Heart right ventricle (tissue), 16 donors: ENCODE measurements at places on chromosomes 13 and 19. TPM values are rescaled to one million over a fixed set of nuclear protein-coding genes. Genes with fewer than 3 reads are reported as not detected.

IZUMO2 gene
- not detected for polyA plus RNA-seq

MIA gene
- 2.0 TPM for polyA plus RNA-seq

KCNN1 gene
- polyA plus RNA-seq, result not detected

LRRC63 gene
- polyA plus RNA-seq, result not detected

ZNF439 gene
- polyA plus RNA-seq, result 2.6 TPM

TGFB1 gene
- 19.9 TPM for polyA plus RNA-seq

PRTN3 gene
- 0.12 TPM for polyA plus RNA-seq

GRCh38 chr13:108656742-108657141 is 27.3 kb downstream of the MYO16 start:
- DNase-seq, result no peak

GRCh38 chr19:7196763-7197118 is 97.5 kb downstream of the INSR start:
- peak; percentile 25 for DNase-seq

DNA sequence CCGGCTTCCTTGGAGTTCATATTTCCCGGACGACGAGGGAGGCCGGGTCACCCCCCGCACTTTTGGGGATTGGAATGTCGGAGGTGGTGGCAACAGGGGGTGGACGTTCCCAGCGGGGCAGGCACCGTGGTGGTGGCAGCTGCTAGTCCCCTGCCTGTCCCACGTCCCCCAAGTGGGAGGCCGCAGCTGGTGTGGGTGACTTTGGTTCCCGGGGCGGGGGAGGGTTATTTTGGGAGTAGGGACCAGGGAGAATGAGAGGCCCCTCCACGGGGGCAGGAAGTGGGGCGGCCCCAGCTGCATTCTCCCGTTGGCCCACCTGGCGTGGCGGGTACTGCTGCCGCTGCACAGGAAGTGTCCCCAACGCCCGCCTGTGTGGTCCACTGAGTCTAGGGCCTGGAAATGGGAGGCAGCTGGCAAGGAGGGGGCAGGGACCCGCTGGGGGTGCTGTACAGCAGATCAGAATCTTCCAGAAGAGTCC is 11.1 kb upstream of the PLIN3 start:
- DNase-seq, result peak; percentile 23

GRCh38 chr19:39212375-39212742 is 8.3 kb upstream of the SYCN start:
- no peak for DNase-seq

- DNase-seq, result no peak
Observed at GRCh38 chr19:48815870-48816501, 5.2 kb upstream of the BCAT2 start.

DNA sequence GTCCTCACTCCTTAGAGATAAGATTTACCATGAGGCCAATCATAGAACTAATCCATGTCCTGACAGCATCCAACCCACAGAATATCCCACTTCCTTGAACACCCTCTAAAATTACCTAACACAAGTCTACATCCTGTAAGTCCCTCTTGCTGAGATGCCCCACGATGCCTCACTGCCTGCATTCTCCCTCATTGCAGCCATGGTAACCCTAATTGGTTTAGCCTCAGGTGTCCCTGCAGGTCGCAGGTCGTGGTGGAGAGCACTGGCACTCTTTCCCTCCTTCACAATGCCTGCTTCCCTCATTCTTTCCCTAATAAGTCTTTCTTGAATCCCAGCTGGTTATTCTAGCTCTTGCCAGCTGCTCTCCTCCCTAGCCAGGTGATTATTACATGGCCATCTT is 35.3 kb upstream of the MYO16 start:
- DNase-seq, result no peak

DNA sequence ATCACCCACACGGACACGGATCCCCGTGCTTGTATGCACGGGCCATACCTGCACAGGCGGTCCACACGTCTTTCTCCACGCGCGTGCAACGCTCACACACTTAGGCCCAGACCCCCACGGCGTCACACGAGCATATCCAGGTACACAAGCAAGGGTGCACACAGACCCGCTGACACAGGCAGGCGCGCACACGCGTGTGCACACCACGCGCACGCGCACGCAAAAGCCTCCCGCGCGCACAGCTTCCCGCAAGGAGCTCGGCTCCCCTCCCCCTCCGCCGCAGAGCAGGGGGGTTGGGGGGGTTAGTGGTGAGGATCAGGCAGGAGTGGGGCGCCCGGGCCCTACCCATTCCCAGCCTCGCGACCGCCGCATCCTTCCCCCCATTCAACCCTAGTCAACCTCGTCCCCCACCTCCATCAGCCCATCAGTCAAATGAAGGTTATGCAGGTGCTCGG is 407 bp downstream of the RAB3A start:
- DNase-seq, result peak; percentile 39

- peak; percentile 18 for DNase-seq
Observed at GRCh38 chr19:13234518-13234917, 84.3 kb downstream of the IER2 start.

DNA sequence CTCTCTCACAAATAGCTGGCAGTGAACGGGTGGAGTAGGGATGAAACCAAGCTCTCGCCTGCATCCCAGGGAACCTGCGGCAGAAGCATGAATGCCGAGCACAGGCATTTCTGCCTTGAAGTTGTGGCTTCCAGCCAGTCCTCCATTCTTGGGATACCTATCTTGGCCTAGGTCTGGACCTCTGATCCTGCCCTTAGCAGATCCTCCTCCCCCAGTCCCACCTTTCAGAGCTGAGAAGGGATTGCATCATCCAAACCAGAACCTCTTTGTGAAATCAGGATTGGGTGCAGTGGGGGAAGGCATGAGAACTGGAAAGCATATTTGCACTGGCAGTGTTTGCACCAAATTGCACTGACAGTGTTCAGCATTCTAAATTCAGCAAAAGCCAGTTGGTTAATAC is 5.8 kb downstream of the ZNF780A start:
- no peak for DNase-seq

DNA sequence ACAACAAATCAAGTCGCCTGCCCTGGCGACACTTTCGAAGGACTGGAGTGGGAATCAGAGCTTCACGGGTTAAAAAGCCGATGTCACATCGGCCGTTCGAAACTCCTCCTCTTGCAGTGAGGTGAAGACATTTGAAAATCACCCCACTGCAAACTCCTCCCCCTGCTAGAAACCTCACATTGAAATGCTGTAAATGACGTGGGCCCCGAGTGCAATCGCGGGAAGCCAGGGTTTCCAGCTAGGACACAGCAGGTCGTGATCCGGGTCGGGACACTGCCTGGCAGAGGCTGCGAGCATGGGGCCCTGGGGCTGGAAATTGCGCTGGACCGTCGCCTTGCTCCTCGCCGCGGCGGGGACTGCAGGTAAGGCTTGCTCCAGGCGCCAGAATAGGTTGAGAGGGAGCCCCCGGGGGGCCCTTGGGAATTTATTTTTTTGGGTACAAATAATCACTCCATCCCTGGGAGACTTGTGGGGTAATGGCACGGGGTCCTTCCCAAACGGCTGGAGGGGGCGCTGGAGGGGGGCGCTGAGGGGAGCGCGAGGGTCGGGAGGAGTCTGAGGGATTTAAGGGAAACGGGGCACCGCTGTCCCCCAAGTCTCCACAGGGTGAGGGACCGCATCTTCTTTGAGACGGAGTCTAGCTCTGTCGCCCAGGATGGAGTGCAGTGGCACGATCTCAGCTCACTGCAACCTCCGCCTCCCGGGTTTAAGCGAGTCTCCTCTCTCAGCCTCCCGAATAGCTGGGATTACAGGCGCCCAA is at the start of gene LDLR:
Gene LDLR, plus strand, starts transcription at position 210 of the 760 bp plus-strand sequence. Its CDS starts 86 bp downstream, at position 296.
- peak; percentile 75 for DNase-seq

GRCh38 chr13:52450012-52450792 is at the start of gene VPS36:
VPS36 (minus strand) TSS chr13:52450634; CDS start chr13:52450594, 40 bp downstream.
- DNase-seq, result peak; percentile 96

DNA sequence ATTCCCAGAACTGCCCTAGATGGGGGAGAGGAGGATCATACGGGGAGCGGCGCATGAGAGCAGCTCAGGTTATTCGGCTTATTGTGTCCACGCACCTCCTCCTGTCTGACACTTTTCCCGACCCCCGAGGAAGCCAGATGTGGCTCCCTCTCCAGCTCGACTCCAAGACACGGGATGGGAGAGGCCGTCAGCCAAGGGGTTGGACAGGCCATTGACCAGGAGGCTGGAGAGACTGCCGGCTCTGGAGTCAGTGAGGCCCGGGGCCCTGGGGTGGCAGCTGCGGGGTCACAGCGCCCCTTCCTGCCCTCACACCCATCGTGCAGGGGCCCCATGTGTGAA is 2.9 kb downstream of the DMKN start:
- DNase-seq, result no peak

GRCh38 chr13:29856426-29856825 is 6.0 kb upstream of the UBL3 start:
- no peak for DNase-seq

DNA sequence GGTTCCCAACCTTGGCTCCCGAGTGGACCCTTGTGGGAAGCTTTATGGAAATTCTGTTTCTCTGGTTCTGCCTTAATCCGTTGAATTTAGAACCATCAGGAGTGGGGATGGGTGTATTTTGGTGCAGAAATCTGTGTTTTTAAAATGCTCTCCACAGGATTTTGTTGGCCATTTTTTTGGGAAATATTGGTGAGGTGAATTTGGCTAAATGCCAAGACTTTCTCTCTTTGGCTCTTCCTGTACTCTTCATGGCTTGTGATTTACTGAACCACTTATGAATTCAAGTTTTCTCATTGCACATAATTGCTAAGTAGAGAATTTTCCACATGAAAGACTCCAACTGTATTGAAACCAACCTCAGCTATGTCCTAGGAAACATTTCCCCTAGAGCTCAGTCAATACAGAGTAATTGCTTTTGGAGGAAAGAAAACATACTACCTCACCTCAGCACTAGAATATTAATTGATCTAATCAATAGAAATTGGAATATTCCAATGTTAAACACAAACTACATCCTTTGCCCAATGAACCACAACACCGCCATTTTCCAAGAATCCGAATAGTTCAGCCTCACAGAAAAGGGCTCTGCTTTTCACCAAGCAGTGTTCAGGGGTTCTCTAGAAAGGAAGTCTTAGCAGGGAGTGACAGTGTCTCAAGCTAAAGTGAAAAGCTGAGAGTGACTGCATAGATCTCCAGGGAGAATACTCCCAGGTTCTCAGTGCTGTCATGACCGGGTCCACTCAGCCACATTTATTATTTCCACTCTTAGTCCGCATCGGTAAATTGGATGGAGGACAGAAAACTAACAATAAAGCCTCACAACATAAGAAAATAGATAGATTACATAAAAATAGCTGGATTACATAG is 60.3 kb downstream of the ERCC5 start:
- DNase-seq, result no peak

DNA sequence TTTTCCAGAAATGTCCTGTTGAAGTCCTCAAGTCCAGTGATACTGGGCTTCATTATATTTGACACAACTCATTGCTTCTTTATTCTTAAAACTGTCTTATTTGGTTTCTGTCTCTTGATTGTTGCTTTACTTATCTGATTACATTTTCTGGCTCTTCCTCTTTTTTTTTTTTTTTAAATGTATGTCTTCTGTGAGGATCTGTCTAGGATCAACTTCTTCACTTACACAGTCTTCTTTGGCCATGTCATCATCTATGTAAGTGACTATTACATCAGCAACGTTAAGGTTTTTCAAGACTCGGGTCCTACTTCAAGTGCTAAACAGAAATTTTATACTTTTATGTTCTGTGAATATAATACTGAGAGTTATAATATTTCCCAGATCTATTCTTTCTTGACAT is 162.1 kb downstream of the PDS5B start:
- no peak for DNase-seq

GRCh38 chr19:48461982-48462655 is 6.7 kb downstream of the KCNJ14 start:
- DNase-seq, result no peak

- no peak for DNase-seq
Observed at GRCh38 chr13:106475852-106476251, 59.6 kb downstream of the EFNB2 start.

DNA sequence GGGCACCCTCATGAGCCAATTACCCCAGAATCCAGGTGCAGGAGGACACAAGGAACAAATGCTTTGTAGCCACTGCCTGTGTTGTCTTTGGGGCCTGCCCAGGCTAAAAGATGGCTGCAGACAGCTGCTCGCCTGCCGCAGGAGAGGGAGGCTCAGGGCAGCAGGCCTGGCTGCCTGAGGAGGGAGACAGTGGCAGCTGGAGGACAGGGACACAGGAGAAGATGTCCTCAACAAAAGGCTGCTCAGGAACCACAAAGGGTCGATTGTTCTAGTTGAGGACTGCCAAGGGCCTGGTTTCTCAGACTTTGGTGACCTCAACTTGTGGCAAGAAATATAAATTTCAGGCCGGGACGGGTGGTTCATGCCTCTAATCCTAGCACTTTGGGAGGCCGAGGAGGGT is 7.6 kb downstream of the SIRT2 start:
- no peak for DNase-seq

DNA sequence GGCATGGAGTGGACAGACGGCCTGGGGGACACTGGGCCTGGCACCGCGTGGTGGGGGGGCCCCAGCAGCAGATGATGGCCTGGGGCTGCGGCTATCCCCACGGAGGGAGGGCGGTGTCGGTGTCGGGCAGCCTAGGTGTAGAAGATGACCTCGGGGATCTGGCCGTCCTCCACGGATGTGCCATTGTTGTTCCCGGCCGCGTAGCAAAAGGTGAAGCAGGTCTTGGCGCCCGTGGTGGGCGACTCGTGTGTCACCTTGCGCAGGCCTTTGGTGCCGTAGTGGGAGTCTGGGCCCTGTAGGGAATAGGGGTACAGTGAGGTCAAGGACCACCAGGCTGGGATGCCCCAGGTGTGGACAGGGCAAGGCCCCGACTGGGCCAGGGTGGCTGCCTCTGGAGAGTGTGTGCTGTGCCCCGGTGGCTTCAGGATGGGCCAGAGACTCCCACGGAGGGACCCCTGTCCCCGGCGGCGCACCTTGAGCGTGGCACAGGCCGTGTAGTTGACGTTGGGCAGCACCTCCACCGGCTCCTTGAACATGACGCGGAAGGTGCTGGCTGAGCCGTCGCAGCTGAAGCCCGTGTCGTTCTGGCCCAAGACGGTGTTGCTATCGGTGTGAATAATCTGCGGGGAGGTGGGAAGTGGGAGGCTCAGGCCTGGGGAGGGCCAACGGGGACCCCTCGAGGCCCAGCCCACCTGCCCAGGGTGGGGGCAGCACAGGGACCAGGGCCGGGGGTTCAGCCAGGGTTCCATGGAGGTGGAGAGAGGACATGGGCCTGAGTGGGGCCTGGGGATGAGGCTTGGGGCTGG is 29.0 kb downstream of the BTBD2 start:
- DNase-seq, result no peak

GRCh38 chr13:79936368-79937136 is 404.4 kb downstream of the SPRY2 start:
- DNase-seq, result peak; percentile 44

DNA sequence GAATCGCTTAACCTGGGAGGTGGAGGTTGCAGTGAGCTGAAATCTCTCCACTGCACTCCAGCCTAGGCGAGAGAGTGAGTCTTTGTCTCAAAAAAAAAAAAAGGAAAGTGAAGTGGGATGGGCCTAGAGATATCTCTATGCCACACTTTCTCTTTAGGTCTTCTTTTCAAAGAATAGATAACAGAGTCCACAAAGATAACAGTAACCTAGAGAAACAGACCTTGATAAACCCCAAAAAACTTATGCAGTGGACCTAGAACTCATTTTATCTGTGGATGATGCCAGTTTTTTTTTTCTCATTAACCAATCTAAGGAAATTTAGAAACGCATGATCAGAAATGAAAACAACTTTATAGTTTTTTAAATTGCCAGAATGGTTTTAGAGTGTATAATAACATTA is 227.4 kb downstream of the LHFPL6 start:
- no peak for DNase-seq

- no peak for DNase-seq
Observed at GRCh38 chr13:45882626-45883025, 31.1 kb upstream of the SIAH3 start.
